Uterus (tissue), 4 donors: ENCODE measurements at places on chromosomes 3 and 15.

DNA sequence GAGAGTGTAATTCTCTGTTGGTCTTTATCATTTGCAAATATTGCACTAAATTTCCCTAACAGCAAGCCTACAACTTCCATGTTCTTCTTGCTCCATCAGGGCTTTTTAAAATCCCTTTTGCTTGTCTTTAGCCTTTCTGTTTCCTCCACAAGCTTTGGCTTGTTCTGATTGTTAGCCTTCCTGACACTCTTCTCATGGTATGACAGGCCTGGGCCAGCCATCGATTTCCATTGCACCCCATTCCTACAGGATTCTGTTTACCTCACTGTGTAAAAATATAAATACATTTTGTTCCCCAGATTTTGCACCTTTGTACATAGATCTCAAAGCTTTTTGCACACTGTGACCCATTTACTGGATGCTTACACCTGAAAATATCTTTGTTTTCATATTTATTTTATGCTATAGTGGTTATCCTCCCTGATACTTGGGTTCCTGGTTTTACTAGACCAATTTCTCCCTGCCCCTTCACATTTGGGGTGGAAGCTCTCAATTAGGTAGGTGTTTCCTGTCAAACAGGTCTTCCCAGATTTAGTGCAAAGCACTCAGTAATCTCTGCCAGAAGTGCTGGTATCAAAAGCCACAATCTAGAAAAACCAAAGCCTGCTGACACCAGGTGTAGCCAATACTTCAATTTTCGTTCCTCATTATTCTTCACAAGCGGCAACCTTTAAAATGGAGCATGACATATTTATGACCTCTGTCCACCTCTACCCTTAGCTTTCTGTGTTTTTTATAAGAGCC is 57.9 kb upstream of the PPP2R3A start:
- no peak for DNase-seq

GRCh38 chr3:144466114-144466513 is 494.5 kb downstream of the DIPK2A start:
- DNase-seq, result no peak

GRCh38 chr3:17972959-17973906 is 230.8 kb upstream of the TBC1D5 start:
- DNase-seq, result no peak

GRCh38 chr3:141949972-141950371 is 73.5 kb downstream of the ATP1B3 start:
- no peak for DNase-seq

GRCh38 chr15:53378096-53378800 is 381.2 kb downstream of the WDR72 start:
- DNase-seq, result no peak

DNA sequence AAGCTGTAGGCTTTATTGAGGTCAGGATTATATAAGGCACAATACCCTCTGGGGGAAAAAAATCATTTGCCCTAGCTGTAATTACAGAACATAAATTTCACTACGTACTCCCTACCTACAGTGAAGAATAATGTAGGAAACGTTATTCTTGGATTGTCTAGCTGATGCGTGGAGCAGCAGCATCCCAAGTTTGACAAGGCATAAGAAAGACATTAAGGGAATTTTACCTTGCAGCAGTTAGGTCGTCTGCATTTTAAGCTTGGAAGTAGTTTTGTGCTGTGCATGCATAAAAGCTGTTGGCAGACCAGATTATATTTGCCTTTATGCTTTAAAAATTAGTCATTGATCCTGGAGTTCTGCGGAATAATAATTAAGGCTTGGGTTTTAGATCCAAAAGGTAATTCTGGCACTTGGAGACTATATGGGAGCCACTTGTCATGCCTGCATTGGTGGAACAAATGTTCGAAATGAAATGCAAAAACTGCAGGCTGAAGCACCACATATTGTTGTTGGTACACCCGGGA is 2.2 kb downstream of the EIF4A2 start:
- DNase-seq, result no peak

- no peak for DNase-seq
Measured at GRCh38 chr3:166498446-166498845, 661.2 kb upstream of the BCHE start.

DNA sequence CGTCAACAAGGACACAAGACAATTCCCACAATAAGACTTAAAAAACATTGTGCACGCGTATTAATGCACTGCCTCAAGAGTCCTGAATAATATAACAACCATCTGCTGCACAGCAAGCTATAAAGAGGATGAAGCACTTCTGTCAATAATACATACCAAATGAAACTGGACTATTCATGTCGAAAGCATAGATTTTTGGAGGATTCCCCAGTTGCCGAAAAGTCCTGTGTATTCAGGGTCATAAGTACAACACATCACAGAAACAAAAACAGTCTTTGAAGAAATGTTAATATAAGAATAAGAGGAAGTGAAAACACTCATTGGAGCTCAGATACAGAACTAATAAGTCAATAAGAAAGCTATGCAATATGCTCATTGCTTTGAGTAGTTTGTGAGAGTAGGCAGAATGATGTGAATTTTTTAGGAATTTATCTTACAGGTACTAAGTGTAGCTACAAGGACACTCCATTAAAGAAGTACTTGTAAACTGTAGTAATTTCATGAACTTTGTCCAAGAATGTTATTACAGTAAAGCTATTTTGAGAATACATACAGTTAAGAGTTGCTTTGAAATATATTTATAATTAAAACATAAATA is 31.6 kb downstream of the CBLB start:
- no peak for DNase-seq

GRCh38 chr15:94237903-94238302 is 6.5 kb downstream of the MCTP2 start:
- no peak for DNase-seq

DNA sequence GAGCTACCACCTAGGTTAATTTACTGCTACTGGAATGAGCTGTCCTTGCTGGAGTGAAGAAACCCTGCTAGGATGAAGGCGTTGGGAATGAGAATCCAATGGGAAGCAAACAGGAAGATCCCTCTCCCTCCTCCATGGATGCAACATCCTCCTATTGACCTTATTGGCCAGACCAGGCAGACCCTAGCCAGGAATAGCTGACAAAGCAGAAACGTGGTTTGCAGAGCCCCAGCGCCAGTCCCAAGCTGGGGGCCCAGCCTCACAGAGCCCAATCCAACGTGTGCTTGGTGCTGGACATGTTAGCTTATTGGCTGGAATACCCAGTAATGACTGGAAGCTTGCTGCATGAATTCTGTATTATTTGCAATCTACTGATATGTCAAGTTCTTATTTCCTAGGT is 273.1 kb downstream of the LRTM1 start:
- no peak for DNase-seq

DNA sequence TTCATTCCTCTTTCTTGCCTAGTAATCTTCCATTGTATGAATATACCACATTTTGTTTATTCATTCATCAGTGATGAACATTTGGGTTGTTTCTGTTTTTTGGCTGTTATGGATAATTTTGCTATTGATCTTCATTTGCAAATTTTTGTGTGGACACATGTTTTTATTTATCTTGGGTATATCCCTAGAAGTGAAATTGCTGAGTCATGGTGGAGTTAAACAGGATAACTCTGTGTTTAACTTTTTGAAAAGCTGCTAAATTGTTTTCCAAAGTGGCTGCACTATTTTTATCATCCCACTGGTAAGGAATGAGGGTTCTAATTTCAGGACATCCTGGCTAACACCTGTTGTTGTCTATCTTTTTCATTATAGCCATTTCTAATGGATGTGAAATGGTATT is 74.6 kb upstream of the ARL6 start:
- no peak for DNase-seq

DNA sequence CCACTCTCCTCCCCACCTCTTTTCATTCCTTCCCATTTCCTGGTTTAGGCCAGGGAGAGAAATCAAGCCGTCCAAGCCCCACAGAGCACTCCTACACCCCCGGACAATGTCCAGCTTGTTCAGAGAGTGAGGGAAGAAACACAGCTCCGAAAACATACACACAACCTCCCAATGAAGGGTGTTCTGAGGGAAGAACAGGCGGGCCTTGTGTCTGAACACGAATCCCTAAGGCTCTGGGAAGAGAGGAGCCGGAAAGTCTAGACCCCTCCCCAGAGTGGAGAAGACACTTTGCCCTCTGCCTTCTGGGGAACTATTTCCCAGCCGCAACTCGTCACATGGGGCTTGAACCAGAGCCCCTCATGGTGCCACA is 30.5 kb downstream of the ACAN start:
- DNase-seq, result no peak

DNA sequence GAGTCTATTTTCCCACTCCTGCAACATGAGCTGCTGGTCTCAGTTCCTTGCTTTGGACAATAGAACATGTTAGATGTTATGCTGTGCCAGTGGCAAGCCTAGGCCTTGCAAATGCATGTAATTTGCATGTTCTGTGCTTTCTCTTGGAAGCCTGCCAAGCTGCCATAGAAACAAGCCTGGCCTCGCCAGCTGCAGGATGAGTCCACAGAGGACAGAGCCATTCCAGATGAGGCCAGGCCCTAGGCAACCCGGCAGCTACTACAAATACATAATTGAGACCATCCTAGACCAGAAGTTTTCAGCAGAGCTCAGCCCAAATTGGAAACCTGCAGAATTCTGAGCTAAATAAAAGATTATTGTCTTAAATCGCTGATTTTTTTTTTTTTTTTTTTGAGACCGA is 39.6 kb downstream of the TRIM69 start:
- DNase-seq, result no peak

DNA sequence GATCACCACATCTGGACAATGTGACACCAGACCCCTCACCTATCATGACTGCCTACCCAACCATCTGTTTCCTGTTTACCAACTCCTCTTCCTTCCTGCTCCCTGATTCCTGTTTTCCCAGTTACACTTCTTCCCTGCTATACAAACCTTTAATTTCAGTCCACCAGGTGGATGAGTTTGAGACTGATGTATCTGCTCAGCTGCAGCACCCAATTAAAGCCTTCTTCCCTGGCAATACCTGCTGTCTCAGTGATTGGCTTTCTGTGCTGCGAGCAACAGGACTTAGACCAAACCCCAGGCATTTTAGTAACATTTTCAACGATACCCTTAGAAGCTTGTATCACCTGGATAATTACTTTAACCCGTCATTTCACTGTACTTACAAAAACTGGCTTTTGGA is 968.2 kb upstream of the NR2F2 start:
- DNase-seq, result no peak

DNA sequence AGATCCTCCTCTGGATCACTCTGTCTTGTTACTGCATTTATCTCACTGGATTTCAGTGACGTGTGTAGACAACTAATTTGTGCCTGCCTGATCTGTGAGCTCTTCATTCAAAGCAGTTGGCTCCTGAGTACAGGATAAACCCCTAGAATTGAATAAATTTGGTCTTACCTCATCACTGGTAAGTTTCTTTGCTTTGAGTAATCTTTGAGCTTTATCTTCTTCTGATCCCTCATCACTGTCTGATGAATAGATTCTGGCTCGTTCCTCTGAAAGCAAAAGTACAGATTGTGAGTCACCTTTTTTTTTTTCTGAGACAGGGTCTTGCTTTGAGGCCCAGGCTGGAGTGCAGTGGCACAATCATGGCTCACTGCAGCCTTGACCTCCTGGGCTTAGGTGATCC is 24.5 kb downstream of the LEO1 start:
- no peak for DNase-seq

DNA sequence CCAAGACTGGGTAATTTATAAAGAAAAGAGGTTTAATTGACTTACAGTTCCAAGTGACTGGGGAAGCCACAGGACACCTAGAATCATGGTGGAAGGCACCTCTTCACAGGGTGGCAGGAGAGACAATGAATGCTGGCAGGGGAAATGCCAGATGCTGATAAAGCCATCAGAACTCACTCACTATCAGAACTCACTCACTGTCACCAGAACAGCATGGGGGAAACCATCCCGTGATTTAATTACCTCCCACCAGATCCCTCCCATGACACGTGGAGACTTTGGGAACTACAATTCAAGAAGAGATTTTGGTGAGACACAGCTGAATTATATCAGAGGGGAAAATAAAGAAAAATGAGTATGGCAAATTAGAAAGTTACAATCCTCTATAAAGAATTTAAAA is 310.9 kb downstream of the BCHE start:
- DNase-seq, result no peak

GRCh38 chr3:152193673-152194267 is 75.0 kb upstream of the MBNL1 start:
- no peak for DNase-seq

- no peak for DNase-seq
Measured at GRCh38 chr3:111589303-111590142, 5.6 kb downstream of the ZBED2 start.

GRCh38 chr3:80785475-80785874 is 976.0 kb downstream of the GBE1 start:
- no peak for DNase-seq

- no peak for DNase-seq
Measured at GRCh38 chr15:45810201-45810600, 175.4 kb downstream of the SQOR start.

- no peak for DNase-seq
Measured at GRCh38 chr15:66608881-66609280, 43.1 kb upstream of the LCTL start.

GRCh38 chr3:113274425-113275257 is 63.3 kb downstream of the BOC start:
- peak; percentile 23 for DNase-seq

DNA sequence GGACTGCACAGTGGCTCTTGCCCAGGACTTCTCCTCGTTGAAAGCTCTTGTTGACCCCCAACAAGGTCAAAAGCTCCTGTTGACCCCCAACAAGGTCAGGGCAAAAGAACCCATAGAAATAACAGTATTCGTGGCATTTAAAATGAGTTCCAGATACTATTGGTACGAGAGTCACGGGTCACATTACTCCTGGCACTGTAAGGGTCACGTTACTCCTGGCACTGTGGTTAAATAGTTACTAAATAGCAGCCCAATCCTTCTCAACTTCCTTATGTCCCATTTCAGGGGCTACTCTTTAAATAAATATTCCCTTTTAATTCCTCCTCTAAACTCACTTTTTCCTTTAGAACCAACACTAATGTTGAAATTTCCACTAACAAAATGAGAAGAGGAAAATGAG is 18.2 kb upstream of the ADCY5 start:
- no peak for DNase-seq

DNA sequence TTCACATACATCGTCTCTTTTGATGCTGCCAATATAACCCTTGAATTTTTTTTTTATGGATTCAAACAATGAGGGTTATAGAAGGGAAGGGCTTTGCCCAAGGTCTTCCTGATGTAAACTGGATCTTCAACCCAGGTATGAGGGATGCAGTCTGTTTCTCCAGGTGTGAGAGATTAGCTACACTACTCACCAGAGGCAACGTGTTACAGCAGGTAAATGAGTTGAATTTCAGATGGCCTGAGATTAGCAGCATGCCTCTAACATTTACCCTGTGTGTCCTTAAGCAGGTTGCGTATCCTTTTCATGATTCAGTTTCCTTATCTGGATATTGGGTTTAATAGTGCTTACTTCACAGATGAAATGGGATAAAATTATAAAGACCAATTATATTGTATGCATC is 1.9 kb downstream of the RTP4 start:
- no peak for DNase-seq

GRCh38 chr3:135213822-135214221 is 418.8 kb downstream of the EPHB1 start:
- DNase-seq, result no peak

GRCh38 chr3:139746481-139746880 is 68.7 kb upstream of the NMNAT3 start:
- no peak for DNase-seq

GRCh38 chr3:78830470-78830869 is 937.3 kb downstream of the ROBO1 start:
- DNase-seq, result no peak
